Osteocyte (in vitro differentiated cells): ENCODE measurements at places on chromosomes 2 and 18.

DNA sequence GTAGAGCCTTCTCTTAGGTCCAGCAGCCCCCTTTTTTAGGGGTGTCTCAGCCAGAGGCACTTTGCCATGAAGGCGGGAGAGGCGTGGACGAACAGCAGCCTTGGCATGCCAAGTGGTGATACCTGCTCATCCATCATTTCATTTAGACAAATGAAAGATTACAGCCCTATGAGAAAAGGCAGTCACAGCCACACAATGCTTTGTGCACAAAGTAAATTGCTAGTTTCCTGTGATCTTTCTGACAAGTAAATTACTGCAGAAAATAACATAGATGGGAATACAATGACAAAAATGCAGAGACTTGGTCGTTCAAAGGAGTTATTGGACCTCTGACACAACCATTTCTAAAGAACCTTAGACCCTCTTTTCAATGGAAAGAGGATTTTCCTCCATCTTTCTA, 94.9 kb downstream of the RND3 start:
- no peaks in the 10 kb centered on the region for H3K27me3 ChIP-seq
- peaks cover 38% of the 10 kb centered on the region for H3K4me1 ChIP-seq
- H3K27ac ChIP-seq: no peak overlapping the region

DNA sequence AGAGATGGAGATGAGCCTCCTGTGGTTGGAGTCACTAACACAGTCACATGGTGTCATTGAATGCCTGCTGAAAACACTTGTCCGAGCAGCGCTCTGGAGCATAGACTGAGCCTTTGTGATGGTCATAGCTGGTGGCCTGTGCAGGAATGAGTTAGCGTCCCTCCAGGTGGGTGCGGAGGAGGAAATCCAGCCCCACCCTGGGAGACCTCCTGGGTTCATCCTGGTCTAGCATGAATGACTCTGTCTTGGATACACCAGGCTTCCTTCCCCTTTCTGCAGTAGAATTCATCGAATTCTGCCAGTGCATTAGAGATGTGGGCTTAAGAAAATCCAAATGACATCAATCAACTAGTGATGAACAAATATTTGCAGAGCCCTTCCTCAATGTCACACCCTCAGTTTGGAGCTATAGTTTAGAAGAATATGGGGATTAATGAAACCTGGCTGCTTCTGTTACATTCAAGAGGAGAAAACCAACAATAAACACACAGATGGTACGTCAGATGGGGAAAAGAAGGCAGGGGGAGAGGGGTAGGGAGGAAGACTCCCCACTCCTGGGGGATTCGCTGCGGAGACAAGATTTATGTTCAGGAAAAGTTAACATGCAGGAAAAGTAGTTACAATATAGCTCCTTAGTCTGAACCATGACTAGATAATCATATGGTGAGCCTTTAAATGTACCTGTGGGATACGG, 136.7 kb downstream of the DDX1 start:
- H3K4me3 ChIP-seq: no peak overlapping the region
- H3K27ac ChIP-seq: no peak overlapping the region
- H3K36me3 ChIP-seq: no peaks in the 10 kb centered on the region
- peaks cover 42% of the 10 kb centered on the region for H3K27me3 ChIP-seq
- DNase-seq: no peak
- peaks cover 38% of the 10 kb centered on the region for H3K4me1 ChIP-seq

- DNase-seq: no peak
- peak overlapping the region; percentile 14 for H3K4me3 ChIP-seq
- peaks cover 14% of the 10 kb centered on the region for H3K27me3 ChIP-seq
- no peaks in the 10 kb centered on the region for H3K36me3 ChIP-seq
- H3K27ac ChIP-seq: no peak overlapping the region
Measured at GRCh38 chr18:45837283-45838070, 12.0 kb downstream of the SIGLEC15 start.

DNA sequence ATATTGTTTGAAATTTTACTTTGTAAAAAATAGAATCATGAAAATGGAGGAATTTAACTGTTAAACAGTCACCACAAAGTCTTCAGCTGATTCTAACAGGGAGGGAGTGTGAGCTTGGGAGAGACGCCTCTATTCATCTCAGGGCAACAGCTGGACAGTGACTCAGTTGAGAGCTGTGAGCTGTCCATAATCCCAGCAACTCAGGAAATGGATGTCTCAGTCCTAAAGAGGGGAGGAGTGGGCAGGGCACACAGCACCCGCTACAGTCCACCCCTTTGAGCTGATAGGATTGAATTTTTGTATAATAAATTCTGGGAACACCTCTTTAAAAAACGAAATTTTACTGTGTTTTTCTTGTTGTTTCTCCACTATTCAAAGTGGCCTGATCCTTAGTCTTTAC, 255.1 kb upstream of the THUMPD2 start:
- no peaks in the 10 kb centered on the region for H3K4me1 ChIP-seq
- H3K27me3 ChIP-seq: no peaks in the 10 kb centered on the region
- no peak overlapping the region for H3K4me3 ChIP-seq
- H3K27ac ChIP-seq: no peak overlapping the region
- H3K36me3 ChIP-seq: no peaks in the 10 kb centered on the region

DNA sequence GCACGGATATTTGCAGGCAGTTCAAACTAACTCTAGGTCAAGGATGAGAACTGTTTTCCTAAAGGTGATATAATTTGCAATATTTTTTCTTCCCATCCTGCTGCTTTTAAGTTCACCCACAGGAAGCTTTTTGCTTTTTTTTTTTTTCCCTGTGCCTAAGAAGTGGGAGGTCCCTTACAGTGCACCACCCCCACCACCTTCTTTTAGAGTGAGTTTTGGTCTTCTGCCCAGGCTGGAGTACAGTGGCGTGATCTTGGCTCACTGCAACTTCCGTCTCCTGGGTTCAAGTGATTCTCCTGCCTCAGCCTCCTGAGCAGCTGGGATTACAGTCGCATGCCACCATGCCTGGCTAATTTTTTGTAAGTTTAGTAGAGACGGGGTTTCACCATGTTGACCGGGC, 82.5 kb downstream of the KCNS3 start:
- no peak for DNase-seq
- no peak overlapping the region for H3K27ac ChIP-seq
- H3K4me1 ChIP-seq: no peaks in the 10 kb centered on the region
- no peaks in the 10 kb centered on the region for H3K36me3 ChIP-seq

DNA sequence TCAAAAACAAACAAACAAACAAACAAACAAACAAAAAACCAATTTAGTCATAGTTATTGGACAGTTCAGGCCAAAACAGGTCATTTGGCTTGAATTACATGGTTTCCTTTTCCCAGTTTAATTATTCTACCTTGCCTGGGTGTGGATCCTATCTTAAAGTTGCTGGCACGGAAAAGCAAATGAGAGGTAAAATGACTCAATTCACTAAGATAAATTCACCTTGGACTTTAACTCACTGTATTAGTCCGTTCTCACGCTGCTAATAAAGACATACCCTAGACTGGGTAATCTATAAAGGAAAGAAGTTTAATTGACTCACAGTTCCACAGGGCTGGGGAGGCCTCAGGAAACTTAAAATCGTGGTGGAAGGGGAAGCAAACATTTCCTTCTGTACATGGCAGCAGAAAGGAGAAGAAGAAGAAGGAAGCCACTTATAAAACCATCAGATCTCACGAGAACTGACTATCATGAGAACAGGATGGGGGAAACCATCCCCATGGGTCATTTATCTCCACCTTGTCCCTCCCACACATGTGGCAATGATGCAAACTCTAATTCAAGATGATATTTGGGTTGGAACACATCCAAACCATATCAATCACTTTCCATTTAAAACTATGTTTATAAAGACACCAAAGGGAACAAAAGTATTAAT, 22.5 kb upstream of the TRAPPC8 start:
- H3K4me1 ChIP-seq: no peaks in the 10 kb centered on the region
- no peaks in the 10 kb centered on the region for H3K36me3 ChIP-seq
- H3K27ac ChIP-seq: no peak overlapping the region
- H3K27me3 ChIP-seq: peaks cover 2% of the 10 kb centered on the region
- H3K4me3 ChIP-seq: no peak overlapping the region
- no peak for DNase-seq

GRCh38 chr2:47073641-47074040, 81.5 kb downstream of the STPG4 start:
- peaks cover 74% of the 10 kb centered on the region for H3K4me1 ChIP-seq
- no peak overlapping the region for H3K27ac ChIP-seq
- DNase-seq: no peak
- peaks cover 7% of the 10 kb centered on the region for H3K36me3 ChIP-seq

- H3K27ac ChIP-seq: peak overlapping the region; percentile 97
- H3K27me3 ChIP-seq: no peaks in the 10 kb centered on the region
- peaks cover 6% of the 10 kb centered on the region for H3K36me3 ChIP-seq
- H3K4me3 ChIP-seq: peak overlapping the region; percentile 94
- H3K4me1 ChIP-seq: peaks cover 47% of the 10 kb centered on the region
Measured at GRCh38 chr2:69642709-69643601, 584 bp downstream of the AAK1 start.

- H3K36me3 ChIP-seq: peaks cover 39% of the 10 kb centered on the region
- no peak for DNase-seq
- no peaks in the 10 kb centered on the region for H3K27me3 ChIP-seq
- H3K4me1 ChIP-seq: peaks cover 27% of the 10 kb centered on the region
- no peak overlapping the region for H3K4me3 ChIP-seq
Measured at GRCh38 chr18:44742718-44743311, 62.1 kb downstream of the SETBP1 start.

- DNase-seq: no peak
- peaks cover 12% of the 10 kb centered on the region for H3K4me1 ChIP-seq
- no peak overlapping the region for H3K4me3 ChIP-seq
Measured at GRCh38 chr2:159199761-159200465, 86.6 kb downstream of the WDSUB1 start.

DNA sequence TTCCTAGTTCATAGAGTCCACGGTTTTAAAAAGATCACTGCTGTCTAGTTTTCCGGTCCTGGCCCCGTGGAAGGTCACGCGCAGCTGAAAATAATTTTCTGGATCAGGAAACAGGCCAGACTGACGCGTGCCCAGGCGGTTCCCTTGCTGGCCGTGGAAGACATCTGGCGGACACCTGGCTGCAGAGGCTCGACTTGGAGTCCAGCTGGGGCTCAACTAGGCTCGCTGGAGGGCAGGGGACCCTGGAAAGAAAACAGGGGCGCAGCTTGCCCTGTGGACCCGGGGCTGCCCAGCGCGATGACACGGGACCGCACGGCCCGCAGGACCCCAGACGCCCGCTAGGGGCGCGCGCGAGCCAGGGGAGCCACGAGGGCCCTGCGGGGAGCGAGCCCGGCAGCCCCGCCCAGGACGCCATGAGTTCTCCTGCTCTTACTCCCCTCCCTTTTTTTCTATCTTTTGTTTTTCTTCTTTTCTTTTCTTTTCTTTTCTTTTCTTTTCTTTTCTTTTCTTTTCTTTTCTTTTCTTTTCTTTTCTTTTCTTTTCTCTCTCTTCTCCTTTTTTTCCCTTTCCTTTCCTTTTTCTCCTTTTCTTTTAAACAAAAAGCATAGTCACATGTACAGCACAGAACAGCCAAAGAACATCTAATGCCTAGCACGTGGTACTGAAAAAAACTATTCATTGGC, 43.2 kb upstream of the UBE2F start:
- peak overlapping the region; percentile 32 for H3K4me3 ChIP-seq
- no peaks in the 10 kb centered on the region for H3K27me3 ChIP-seq
- DNase-seq: peak; percentile 93
- peaks cover 28% of the 10 kb centered on the region for H3K4me1 ChIP-seq
- H3K27ac ChIP-seq: peak overlapping the region; percentile 57
- H3K36me3 ChIP-seq: no peaks in the 10 kb centered on the region

- no peaks in the 10 kb centered on the region for H3K27me3 ChIP-seq
- H3K27ac ChIP-seq: no peak overlapping the region
- no peaks in the 10 kb centered on the region for H3K36me3 ChIP-seq
- no peak for DNase-seq
- no peak overlapping the region for H3K4me3 ChIP-seq
- no peaks in the 10 kb centered on the region for H3K4me1 ChIP-seq
Measured at GRCh38 chr2:122168799-122169198, 413.3 kb downstream of the TSN start.

DNA sequence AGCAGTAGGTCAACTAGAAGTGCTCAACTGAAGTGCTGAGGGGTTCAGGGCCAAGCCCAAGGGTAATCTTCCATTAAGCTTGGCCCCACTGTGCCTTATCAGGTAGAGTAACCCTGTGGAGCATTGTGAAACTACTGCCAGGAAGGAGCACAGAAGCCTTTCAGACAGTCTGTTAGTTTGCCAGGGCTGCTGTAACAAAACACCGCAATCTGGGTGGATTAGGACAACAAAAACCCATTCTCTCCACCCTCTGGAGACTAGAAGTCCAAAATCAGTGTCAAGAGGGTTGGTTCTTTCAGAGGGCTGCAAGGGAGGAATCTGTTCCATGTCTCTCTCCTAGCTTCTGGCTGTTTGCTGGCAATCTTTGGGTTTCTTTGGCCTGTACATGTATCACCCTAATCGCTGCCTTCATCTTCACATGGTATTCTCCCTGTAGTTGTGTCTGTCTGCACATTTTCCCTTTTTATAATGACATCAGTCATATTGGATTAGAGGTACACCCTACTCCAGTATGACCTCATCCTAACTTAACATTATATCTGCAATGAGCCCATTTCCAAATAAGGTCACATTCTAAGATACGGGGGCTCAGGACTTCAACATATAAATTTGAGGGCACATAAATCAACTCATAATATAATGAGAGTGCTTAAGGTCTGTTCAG, 21.2 kb downstream of the VIT start:
- H3K27me3 ChIP-seq: no peaks in the 10 kb centered on the region
- H3K27ac ChIP-seq: no peak overlapping the region
- no peak for DNase-seq
